ENCODE measurements at places on chromosomes 1 and 21.

GRCh38 chr1:17653728-17654351 is 101.3 kb upstream of the ACTL8 start:
- peak; percentile 83 for DNase-seq

GRCh38 chr1:147647796-147648633 is 22.3 kb downstream of the ACP6 start:
- DNase-seq: no peak

GRCh38 chr1:217089361-217090014 is 366.3 kb upstream of the ESRRG start:
- peak; percentile 93 for DNase-seq

DNA sequence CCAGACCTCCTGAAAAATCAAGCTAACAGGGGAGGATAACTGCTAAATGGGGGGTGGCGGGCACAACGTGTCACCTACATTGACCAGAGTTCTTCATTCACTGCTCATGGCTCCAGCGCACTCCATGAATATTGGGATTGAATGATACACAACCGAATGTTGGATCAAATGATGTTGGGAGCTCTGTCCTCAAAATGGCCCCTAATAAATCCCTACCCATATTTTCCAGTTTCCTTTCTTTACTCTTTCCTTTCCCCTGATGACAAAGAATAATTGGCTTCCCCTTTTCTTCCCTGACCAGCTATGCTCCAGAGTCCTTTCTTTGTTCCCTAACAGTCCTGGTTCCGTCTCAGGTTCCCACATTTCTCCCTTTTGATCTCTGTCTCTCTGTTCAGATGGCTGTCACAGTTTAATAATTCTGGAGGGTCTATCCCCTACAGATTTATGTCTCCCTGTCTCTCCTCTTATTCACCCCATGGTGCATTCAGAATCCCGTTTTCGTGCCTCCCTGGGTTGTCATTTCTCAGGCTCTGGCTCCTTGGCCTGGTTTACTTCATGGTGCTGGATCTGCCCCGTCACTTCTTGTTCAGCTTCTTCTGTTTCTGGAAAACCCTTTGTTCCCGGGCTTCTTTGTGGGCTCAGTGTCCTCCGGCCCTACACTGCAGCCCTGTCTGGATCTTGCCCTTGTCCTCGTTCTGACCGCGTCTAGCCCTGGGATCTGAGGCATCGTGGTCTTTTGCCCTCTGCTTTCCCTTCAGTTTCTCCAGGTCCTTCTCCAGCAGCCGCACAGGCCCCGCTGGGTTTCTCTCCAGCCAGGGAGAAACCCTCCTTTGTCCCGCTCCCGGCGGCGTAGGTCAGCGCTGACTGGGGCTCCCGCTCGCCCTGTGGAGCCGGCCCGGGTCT is 78.3 kb downstream of the NDUFS5 start:
- peak; percentile 87 for DNase-seq

- DNase-seq: peak; percentile 65
These were observed 27.8 kb upstream of the VAMP3 start for GRCh38 chr1:7743346-7743745.

DNA sequence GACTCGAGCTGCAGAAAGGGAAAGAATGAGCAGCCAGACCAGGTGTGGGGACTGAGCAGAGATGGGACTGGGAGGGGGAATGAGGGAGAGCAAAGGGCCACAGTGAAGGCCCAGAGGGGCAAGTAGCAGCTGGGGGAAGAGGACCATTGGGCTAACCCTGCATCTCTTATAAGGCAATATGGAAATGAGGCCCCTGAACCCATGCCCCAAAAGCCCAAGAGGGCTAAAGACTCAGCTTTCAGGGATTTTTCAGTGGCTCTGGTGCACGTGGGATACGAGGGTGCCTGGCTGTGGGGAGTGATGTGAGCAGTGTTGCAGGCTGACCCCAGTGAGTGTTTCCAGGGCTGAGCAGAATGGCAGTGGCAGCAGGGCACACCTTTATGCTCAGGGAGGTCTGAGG is 496 bp upstream of the TNNI1 start:
- no peak for DNase-seq

DNA sequence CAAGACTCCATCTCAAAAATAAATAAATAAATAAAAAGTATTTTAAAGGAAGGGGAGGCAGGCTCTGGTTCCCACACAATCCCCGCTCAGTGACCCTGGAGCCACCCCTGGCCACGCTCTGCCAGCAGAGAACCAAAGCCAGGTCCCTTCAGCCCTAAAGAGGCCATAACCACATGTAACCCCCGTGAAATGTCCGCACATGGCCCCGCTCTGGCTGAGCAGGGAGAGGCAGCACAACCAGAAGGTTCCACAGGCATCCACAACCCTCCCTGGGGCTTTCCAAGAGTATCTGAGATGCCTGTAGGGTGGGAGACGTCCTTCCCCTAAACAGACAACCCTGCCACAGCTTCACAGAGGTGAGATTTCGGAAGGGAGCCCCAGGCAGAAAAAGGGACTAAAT is 1.4 kb upstream of the ARF1 start:
- no peak for DNase-seq

DNA sequence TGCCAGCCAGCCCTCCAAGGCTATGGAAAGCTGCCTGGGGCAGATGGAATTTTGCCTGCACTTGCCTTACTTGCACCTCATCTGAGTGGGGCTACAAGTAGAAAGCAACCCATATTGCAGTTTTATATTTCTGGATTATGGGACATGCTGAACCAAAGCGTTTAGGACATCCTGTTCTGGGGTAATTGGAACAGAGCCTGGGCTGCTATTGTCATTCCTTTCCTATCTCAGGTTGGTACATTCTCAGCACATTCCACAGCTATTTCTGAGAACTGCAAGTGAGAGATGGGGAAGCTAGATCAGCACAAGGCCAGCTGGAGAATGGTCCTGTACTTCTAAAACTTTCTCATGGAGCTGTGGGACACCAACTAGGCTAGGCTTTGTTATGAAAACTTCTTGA is 713.8 kb downstream of the KCNT2 start:
- no peak for DNase-seq

GRCh38 chr1:90919900-90920299 is 101.9 kb downstream of the ZNF644 start:
- no peak for DNase-seq

GRCh38 chr1:189657715-189658114 is 819.9 kb downstream of the BRINP3 start:
- DNase-seq: no peak

GRCh38 chr1:85460555-85461088 is 4.3 kb downstream of the DDAH1 start:
- DNase-seq: no peak

DNA sequence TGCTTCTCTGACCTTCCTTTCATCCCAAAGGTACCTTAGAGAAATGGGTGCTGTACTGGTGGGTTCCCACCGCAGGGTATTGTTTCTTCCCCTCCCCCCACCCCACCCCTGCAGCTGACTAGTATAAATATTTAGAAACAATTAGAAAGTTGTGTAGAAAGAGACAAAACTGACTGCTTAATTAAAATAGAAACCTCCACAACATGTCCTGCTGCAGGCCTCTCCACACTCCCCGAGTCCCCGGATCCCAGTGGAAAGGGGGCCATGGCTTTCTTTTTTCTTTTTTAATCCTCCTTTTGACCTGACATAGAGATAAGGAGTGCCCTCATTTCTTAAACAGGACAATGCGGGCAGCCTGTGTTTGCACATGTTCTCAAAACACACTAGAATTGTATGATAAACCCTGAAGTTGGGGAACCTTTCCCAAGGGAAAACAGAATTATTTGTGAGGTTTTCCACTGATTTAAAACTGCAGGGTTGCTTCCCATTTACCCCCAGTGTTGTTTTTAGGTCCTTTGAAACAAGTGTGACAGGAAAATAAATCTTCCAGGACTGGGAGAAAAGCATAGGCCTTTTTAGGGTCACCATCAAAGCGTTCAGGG is 1.7 kb downstream of the RHOU start:
- DNase-seq: peak; percentile 19

GRCh38 chr1:153399401-153400055 is 8.7 kb upstream of the S100A8 start:
- DNase-seq: no peak

DNA sequence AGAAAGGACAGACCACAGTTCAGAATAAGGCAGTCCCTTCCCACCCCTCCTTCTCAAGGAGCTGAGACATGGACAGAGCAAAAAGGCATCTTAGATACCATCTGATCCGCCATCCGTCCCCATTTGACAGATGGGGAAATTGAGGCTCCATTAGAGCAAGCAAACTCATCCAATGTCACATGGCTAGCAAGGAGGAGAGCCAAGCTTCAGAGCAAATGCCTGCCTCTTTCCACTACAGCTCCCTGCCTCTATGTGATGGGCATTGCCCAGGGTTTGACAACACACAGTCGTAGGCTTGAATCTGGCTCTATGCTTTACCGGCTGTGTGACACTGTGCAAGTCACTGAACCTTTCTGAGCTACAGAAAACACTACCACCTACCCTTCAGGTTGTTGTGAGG is 3.9 kb downstream of the SLC30A2 start:
- no peak for DNase-seq

GRCh38 chr1:65539266-65540131 is 119.0 kb downstream of the LEPR start:
- DNase-seq: no peak

GRCh38 chr1:207844371-207844770 is 66.6 kb downstream of the CD34 start:
- DNase-seq: no peak

DNA sequence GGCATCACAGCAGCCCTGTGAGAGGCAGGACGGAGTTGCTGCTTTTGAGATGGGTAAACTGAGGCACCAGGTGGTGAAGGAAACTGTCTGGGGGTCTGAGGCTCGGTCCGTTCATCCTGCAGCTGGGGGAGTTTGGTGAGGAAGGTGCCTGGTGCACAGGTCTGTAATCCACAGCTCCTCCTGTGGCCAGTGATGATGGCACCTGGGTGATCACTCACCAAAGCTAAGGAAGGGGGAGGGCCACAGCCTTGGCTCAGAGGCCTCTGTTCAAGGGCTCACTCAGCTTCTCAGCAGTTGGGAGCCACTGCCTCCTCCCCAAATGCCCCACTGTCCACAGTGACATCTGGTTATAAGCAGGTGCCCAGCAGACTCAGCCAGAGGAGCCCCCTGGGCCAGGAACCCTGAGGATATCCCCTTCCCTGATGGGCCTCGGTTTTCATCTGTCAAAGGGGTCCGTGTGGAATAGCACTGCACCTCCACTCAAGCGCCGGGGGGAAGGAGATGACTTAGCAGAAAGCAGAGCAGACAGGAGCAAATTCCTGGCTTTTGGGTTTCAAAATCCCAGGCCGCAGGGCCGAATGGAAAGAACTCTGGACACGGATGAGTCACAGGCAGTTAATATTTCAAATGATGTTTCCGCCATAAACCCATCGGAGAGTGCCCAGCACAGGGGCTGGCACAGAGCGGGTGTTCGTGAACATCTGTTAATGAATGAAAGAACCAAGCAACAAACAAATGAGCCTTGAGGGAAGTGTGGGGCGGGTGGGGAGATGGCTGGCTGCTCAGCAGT is 82.8 kb downstream of the DMRTB1 start:
- DNase-seq: no peak

DNA sequence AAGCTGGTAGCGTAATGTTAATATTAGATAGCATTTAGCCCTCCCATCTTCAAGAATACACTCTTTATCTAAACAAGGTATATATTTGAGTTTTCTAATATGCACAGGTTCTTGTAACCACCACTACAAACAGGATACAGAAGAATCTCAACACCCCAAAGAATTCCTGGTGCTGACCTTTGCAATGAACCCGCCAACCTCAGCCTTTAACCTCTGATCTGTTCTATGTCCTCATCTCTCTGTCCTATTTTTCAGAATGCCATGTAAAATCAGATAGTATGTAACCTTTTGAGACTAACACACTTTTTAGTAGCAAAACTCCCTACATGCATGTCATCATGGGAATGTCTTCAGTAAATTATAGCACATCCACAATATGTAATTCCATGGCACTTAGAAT is 71.1 kb downstream of the LRRC8C start:
- no peak for DNase-seq

GRCh38 chr1:66356605-66357004 is 177.3 kb upstream of the SGIP1 start:
- peak; percentile 49 for DNase-seq

DNA sequence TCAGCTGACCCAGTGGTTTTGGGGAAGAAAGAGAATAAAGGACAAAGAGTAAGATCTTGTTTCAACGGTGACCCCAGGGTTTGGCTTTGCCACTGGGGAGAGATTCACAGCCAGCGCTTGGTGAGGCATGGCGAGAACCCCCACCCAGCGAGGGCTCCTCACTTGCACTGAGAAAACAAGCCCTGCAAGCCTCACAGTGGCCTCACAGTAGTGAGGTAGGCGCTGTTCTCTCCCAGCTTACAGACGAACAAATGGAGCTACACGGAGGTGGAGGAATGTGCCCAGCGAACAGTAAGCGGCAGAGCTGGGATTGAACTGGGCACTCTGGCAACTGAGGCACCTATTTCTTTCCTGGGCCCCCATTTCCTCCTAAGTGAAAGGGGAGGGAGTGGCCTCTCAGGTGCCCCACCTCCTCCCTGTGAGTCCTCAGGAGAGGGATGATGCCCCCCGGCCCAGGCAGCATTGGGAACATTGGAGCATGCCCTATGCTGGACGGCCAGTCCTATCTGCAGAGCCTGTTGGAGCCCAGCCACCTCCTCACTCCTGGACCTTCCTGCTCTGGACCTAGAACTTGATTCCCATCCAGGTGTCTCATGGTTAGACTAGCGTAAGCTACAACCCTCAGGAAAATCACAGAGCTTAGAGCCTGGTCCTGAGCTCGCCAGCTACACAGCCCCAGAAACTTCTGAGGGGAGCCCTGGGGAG is 73.4 kb upstream of the EDN2 start:
- DNase-seq: no peak

GRCh38 chr1:49864581-49864980 is 159.2 kb downstream of the AGBL4 start:
- DNase-seq: no peak

DNA sequence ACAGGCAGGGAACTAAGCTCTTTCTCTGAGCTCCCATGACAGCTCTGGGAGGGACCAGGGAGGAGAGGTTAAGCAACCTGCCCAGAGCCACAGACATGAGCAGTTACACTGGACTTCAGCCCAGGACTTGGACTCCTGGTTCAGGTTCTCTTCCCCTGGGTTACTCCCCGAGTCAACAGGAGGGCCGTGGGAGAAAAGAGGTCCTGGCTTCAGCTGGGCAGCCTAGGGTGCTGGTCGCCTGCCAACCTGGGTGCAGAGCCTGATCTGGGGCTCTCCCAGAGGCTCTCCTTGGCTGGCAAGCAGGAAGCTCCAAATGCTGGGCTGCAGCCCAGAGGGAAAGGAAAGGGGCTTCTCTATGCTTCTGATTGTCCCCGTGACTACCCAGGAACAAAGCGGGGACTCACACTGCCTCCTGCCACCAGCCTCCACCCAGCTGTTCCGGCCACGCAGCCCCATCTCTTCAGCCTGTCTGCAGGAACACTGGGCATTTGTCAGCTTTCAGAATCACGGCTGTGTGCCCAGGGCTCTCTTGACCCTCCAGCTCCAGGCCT is 141.8 kb downstream of the HIVEP3 start:
- no peak for DNase-seq

- no peak for DNase-seq
These were observed 51.3 kb downstream of the GPR161 start for GRCh38 chr1:168085401-168085872.

GRCh38 chr1:33338440-33339211 is 17.7 kb upstream of the A3GALT2 start:
- peak; percentile 87 for DNase-seq

GRCh38 chr1:18316764-18317163 is 164.0 kb upstream of the KLHDC7A start:
- DNase-seq: no peak

GRCh38 chr1:29335573-29335972 is 99.3 kb downstream of the PTPRU start:
- no peak for DNase-seq

Measured in eye (tissue), 1 donor.